ENCODE measurements at places on chromosomes 6 and 20.

GRCh38 chr6:149750136-149750609 lies 632 bp downstream of the PCMT1 start:
- peak; percentile 54 for DNase-seq

DNA sequence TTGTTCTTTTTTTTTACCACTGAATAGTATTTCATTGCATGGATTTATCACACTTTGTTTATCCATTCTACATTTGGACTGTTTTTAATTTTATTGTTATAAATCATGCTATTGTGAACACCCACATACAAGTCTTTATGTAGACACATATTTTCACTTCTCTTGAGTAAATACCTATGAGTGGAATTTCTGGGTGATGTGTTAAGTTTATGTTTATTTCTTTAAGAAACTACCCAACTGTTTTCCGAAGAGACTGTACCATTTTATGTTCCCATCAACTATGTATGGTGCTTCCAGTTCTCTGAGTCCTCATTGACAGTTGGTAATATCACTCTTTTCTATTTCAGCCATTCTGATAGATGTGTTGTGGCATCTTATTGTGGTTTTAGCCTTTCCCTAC lies 54.0 kb downstream of the RIN2 start:
- no peak for DNase-seq

DNA sequence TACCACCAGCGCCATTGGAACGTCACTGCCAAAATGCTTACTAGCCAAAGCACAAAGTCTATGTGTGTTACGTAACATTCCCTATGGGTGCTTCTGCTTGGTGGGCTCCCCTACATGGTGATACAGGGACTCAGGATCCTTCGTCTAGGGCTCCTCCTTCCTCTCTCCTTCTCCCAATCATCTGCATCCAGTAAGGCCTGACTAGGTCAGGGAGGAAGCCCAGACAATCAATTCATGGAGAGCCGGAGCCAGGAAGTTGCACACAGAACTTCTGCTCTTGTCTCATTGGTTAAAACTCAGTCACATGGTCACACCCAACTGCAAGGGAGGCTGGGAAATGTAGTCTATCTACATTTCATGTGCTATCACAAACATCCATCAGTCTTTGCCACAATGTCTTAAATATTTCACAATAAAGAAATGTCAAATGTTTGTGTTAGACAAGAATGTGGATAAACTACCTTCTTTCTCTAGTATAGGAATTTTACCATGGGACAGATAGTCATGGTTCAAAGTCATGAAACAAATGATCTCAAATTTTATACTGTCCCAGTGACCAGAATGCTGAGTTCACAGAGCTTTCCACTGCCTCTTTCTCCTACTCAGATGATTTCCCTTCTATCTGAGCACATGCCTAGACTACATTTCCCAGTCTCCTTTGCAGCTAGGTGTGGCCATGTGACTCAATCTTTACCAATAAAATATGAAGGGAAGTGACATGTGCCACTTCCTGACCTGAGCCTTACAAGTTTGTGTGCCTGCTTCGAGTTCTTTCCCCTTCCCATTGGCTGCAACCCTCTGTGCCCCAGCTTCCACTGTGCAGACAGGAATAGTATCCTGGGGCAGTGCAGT lies 9.3 kb upstream of the KCNK15 start:
- peak; percentile 92 for DNase-seq

- peak; percentile 47 for DNase-seq
Measured at GRCh38 chr6:107509506-107509905, 19.6 kb downstream of the SOBP start.

GRCh38 chr6:43304361-43304760 lies 4.3 kb downstream of the CRIP3 start:
- DNase-seq: no peak

- peak; percentile 45 for DNase-seq
Measured at GRCh38 chr20:44247586-44248409, 690 bp downstream of the GDAP1L1 start.

DNA sequence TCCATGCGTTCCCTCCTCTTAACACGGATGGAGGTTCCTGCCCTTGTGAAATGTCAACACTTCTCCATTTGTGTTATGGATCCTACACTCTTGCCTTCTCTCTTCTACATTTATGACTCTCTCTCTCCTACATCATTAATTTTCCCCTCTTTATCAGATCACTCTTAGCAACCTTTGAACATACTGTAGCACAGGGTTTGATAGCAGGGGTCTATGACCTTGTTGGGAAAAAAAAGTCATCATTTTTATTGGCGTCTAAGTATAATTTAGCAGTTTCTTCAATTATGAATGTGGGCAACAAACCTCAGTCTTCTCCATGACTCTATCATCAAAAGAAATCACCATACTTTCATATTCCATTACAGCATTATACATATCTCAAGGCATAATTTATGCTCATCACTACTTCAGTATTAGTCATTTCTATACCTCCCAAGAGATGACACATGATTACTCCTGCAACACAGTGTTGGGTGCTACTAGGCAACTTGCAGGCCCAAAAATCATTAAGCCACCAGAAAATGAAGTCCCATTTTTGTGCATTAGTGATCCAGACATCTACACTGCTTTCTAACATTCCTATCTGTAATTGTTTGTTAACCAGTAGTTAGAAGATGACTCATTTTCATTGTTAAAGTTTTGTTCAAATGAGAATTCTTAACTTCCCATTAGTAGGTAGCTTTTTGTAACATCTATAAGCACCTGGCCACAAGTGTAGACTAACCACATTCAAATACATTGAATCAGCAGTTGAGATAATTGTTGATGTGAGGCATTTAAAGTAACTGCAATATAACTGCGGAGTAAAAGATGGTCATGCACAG lies 9.5 kb downstream of the CYP39A1 start:
- DNase-seq: no peak

- peak; percentile 30 for DNase-seq
Measured at GRCh38 chr6:150865043-150865405, 478 bp upstream of the MTHFD1L start.

GRCh38 chr20:34536798-34537394 lies 20.7 kb downstream of the DYNLRB1 start:
- DNase-seq: peak; percentile 39

DNA sequence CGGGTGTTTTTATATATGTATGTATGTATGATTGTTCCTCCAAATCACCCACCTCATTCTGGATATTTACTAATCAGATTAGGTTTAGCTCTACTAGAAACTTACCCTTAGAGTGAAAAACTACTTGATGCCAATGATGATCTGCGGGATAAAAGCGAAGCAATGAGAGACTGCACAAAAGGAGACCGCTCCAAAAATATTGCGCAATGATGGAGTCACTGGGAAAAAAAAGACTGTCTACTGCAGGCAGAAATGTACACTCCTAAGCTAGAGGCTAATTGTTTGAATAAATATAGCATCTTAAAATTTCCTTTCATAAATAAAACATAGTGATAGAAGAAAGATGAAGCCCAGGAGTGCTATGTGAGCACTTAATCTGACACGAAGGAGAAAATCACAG lies 7.3 kb downstream of the RAB32 start:
- peak; percentile 36 for DNase-seq

DNA sequence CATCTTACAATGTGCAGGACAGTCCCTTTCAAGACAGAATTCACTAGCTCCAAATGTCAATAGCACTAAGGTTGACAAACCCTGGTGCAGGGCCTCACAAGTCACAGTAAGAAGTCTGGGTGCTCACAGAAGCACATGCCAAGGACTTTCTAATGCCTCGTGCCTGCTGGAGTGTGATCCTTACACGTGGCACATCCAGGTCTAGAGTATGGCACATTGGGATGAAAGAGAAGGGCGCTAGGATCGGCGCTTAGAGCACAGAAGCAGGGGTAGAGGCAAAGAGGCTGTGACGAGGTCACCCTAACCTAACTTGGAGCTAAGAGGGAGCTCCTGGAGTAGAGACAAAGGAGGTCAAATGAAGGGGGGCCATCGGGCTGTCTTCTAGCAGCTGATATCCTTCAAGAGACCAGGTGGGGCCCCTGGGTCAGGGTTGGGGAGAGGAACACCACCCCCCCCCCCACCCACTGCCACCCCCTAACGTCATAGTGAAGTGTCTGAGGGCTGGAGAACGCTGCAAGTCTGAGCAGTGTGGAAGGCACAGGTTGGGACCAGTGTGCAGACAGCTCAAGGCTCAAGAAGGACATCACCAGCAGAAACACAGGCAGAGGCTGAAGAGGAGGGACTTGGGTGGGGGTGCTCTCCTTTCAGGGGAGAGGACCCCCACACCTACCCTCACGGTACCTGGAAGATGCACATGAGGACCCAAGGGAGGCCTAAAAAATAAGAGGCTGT lies 97.8 kb upstream of the MRPS10 start:
- DNase-seq: no peak

DNA sequence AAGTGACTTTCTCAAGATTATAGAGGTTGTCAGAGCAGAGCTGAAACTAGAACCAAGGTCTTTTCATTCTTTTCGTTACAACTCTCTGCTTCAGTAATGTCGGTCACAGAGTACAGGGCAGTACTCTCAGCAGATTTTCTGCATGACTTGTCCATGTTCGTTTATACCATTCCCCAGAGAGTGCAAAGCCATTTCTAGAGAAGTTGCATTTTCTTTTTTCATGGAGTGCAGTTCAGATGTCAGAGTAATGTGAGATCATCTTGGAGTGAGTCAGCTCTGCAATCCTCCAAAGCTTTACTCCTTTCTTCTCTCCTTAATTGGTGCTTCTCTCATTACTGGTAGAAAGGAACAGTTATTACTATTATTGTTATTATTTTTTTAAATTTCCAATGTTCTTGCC lies 115.6 kb upstream of the B3GAT2 start:
- DNase-seq: peak; percentile 14

DNA sequence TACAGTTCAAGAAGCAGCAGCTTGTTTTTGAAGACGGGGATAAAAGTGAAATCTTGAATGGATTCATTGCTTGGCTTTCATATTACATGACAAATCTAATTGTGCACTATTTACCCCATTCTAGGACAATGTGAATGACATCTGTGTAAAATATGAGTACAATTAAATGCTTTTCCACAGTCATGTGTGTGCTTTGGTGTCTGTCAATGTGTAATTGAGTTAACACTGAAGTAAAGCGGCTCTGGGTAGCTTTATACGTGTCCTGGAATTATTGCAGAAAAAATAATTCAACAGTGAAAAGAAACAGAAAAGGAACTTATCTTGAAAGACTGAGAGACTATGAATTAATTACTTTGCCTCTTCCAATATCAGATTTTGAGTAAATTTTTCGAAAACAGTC lies 233.5 kb upstream of the HS3ST5 start:
- no peak for DNase-seq

DNA sequence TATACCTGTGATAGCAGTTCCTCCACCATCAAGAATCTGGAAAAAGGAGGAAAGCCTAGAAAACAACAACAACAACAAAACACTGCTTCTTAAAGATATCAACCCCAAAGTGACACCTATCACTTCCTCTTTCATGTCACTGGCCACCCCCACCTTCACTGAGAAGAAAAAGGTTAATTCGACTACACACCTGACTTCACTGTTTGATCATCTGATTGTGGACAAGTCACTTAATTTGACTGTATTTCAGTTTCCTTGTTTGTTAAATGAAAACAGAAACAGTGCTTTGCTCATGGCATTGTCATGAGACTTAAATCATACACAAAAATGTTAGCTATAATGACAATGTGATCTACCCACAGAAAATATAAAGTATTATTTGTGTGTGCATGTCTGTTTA lies 280.6 kb upstream of the SULF2 start:
- no peak for DNase-seq

DNA sequence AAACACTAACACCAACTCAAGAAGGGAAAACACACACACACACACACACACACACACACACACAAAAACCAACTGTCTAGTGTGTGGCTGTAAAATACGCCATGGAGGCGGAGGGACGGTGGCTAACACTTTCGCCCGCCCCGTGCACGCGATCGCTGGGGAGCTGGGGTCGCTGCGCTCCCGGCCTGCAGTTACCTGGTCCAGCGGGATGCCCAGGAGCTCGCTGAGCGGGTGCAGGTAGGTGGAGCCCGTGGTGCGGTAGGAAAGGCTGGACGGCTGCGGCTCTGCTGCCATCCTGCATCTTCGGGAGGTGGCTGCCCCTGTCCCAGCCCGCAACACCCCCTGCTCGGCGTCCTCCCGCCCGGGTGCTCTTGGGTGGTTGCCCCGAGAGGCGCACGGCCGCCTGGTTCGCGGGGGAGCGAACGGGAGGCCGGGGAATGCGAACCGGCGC lies 303 bp downstream of the MBOAT1 start:
- peak; percentile 42 for DNase-seq

GRCh38 chr6:167094436-167094819 lies 28.5 kb upstream of the CCR6 start:
- DNase-seq: no peak

DNA sequence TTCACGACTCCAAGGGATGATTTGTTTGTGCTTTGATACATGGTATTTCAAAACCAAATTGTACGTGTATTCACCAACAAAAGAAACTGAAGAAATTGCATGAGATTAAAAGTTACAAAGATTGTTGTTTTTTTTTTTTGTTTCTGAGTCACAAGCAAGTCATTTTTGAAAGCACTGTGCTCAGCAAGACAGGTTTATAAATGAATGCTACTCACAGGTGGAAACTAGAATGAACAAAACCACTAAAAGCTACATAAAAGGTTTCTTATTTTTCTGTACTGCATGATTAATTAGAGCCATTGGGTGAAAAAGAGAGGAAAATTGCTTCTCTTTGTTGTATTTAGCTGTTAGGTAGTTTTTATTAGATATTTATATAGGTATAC lies 90.2 kb upstream of the RIPOR2 start:
- DNase-seq: no peak

DNA sequence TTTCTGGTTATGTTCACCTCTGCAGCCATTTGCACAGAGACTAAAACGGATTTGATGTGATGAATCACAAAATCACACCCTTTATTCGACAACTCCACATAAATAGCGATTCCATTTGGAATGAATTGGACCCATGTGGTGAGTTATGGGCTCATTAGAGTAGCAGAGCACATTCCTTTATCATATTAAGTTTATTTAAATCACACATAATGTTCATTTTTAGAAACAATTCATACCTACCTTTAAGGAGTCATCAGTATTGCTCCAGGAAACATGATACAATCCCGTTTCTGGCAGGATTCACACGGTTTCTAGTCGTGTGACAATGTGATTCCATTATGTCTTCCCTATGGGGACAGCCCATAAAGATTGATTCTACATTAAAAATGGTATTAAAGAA lies 303.5 kb downstream of the CDH4 start:
- DNase-seq: peak; percentile 71

GRCh38 chr6:79538106-79538971 lies 1.1 kb upstream of the LCA5 start:
- DNase-seq: peak; percentile 7

- DNase-seq: peak; percentile 28
Measured at GRCh38 chr20:36917943-36918342, 33.6 kb downstream of the SAMHD1 start.
